Cerebellar nuclear complex (tissue), 1 donor: ENCODE measurements at places on chromosomes 1 and 21.

- no peak for DNase-seq
These were observed 1136.4 kb downstream of the MRPL39 start for GRCh38 chr21:24470852-24471251.

- DNase-seq = no peak
These were observed 16.2 kb downstream of the TTC39A start for GRCh38 chr1:51313961-51314777.

DNA sequence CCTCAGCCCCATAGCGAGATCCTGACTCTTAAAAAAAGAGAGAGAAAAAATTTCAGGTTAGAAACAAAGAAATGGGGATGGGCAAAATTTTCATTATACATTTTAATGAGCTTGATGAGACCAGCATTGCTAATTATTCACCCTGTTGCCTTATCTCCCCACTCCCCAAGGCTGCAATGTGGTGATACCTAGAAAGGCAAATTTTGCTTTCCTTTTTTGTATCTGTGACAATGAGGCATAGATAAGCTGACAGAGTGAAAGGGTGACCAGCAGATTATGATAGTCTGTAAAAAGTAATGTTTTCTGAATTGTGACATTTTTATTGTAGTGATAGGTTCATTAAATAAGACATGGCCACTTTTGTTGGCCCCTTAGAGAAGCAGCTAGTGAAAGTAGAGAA, 12.9 kb downstream of the SRRM1 start:
- no peak for DNase-seq

GRCh38 chr1:232512712-232513111, 117.2 kb downstream of the SIPA1L2 start:
- no peak for DNase-seq

DNA sequence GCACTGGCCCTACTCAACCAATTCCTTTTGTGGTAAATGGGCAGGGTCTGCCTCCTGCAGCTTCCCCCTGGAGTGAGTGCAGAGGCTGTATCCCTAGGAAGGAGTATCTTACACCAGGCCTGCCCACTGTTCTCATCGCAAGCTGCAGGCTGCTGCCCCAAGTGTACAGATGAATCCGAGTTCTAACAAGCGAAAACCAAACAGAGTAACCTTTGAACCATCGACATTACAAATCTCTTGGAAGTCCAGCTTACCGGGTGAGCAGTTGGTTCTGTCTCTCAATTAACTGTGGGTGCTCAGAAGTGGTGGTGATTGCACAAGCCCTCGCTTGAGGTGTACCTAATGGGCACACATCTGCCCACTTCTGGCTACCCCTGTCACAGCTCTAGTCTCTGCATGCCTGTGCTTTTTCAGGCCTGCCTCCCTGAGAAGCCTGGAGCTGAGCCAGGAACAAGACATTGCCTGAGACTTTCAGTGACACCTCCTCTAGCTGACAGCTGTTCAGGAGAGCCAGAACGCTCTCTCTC, 22.7 kb downstream of the INAVA start:
- no peak for DNase-seq

DNA sequence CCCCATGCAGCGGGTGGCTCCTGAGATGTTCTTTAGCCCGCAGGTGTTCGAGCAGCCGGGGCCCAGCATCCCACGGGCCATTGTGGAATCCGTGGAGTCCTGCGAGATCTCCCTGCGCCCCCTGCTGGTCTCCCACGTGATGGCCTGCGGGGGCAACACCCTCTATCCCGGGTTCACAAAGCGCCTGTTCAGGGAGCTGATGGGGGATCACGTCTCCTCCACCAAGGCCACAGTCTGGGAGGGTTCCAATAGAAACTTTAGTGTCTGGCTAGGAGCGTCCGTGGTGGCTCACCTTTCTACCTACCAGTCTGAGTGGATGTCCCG, 71.0 kb downstream of the ACTL8 start:
- DNase-seq = no peak

GRCh38 chr1:29355375-29355774, 119.1 kb downstream of the PTPRU start:
- no peak for DNase-seq

GRCh38 chr1:117499071-117499470, 106.8 kb upstream of the TENT5C start:
- DNase-seq = no peak

DNA sequence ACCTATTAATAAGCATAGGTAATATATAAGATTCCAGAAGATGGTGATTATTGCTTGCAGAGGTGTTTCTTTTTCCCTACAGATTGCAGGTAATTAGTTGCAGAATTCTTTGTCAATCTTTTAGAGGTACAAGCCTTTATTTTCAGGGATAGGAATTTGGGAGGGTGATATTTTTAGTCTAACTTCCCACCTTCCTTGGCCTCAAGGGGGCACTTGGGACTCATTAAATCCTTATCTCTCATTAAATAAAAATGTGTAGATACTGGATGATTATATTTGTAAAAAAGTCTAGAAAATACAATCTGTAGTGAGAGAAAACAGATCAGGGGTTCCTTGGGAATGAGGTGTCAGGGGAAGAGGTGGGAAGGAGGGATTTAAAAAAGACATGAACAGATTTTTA, 179.2 kb downstream of the PATJ start:
- DNase-seq = no peak

DNA sequence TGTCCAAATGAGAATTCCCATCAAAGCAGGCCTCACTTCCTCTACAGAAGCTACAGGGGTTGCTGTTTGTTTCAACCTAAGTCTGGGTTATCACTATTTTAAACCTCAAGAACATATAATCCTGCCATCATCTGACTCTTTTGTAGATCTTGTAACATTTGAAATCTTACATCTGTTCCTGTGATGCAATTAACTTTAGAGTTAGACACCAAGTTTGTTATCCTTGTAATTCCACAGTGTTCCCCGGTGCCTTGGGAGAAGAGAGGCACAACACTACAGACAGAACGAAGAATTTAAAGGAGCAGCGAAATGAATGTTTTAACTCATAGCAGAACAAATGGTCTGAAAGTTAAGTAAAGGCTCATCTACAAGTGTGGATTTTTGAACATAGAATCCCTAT, 116.1 kb downstream of the UCHL5 start:
- no peak for DNase-seq

DNA sequence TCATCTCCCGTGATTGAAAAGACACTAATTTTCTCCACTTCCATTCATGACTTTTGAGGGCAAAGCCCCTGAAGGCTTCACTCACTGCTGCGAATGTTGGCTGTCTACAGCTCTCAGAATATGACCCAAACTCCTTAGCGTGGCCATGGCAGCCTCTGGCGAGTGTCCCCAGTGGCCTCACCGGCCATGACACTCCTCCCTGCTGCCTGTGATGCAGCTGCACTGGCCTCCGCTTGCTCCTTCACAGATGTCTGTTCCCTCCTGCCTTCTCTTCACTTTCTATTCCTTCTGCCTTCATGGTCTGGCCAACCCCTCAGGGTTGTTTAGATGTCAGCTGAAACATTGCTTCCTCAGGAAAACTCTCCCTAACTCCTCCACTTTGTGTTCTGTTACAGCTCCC, 30.8 kb upstream of the PTPRF start:
- DNase-seq = no peak

DNA sequence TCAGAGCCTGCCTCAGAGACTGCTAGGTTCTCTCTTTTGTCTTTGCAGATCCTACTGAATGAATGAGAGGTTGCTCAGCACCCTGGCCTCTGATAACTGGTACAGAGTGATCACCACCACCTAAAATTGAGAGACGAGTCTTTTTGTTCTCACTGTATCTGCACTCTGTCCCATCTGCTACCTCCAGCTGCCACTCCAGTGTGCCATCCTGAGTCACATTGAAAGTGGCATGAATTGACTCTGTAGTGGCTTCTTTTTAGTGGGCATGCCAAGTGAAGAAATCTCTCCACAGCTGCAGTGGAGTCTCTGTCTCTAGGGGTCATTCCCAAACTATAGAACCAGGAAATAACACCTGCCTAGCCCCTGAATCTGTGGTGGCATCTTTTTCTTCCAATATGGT, 14.7 kb downstream of the CAMK1G start:
- no peak for DNase-seq

GRCh38 chr1:155079210-155079486, 511 bp downstream of the EFNA3 start:
- DNase-seq = no peak

- DNase-seq = no peak
These were observed 1.1 kb upstream of the FNDC10 start for GRCh38 chr1:1600861-1601563.

DNA sequence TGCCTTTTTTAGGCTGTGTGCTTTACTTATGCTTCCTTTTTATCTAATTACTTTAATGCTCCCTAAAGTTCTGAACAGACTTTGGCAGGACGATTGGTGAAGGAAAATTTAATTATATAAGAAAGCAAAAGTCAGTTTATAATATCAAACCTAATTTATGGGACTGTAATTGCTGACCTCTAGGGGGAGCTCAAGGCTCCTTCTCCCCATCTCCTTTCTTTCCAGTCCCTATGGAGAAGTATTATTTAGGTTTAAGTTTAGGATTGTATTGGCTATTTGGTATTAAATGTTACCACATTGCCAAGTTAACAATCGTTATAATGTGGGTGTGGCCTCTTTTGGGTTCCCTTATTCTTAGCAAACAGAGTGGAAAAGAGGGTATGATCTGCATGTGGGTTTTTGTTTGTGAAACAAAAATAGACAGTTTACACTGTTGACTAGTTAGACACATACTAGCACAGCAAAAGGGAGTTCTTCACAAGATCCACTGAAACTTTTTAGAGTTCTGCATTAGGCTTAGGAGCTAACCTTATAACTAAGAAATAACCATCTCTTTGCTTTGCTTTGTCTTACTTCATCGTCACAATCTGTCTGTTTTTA, 48.2 kb upstream of the TNFSF4 start:
- no peak for DNase-seq

DNA sequence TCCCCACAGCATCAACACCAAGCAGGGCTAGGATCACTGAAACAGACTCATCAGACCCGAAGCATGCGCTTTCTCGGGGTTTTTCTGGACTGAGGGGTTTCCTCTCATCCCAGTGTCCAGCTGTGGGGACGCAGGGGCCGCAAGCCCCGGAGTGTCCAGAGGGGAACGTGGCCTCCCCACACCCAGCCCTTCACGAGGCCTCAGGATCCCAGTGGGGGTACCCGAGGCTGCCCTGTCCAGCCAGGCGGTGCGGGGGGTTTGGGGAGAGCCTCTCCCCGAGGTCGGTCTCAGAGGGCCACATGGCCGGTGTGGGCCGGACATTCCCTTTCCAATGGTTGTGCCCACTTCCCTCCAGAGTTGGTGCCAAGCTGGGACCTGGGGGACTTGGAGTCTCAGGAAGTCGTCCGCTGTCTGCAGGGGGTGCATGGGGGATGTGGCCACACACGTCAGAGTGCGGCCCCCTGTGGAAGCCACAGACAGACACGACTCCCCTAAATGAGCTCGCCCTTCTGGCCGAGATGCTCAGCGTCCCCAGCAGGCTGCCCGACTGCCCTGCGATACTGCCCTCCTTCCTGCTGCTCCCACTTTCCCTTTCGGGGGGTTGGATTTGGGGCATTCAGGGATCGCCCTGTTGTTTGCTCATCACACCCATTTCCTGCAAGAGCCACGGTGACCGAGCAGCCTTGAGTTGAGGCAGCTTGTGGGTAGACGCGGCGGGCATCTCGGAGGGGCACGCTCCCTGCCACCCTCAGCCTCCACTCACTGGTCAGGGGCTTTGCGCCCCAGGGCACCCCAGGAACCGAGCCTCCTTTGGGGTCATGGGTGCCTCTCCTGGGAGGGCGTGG, 4.1 kb downstream of the COL6A1 start:
- no peak for DNase-seq
